Activated CD4-positive, alpha-beta T cell treated with anti-CD3 and anti-CD28 coated beads, Interleukin-2, amount 50 U/mL, for 48 hours (primary cell): ENCODE measurements at places on chromosomes 6 and 20.

DNA sequence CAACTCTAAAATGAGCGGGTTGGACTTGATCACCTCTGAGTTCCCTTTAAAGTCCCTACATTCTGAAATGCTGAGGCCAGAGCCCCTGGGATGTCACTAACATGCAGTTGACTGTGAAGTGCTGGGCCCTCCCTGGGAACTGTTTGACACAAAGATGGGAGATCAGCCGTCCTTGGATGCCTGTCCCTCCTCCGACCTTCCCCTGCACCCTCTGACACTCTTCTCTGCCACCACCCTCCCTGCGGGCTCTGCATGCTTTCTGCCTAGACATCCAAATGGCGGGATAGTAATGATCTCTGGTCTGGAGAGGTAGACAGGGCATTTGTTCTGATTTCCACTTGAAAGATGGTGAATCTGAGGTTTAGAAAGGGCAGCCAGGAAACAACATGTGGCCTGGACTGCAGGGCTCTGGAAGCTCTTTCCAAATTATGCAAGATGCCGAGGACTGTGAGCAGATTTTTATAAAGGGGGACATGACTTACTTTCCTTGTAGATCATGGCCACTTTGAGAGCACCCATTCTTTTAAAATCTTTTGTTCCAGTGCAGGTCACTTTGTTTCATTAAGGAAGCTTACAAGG lies 113.2 kb downstream of the ZDHHC14 start:
- DNase-seq: no peak

DNA sequence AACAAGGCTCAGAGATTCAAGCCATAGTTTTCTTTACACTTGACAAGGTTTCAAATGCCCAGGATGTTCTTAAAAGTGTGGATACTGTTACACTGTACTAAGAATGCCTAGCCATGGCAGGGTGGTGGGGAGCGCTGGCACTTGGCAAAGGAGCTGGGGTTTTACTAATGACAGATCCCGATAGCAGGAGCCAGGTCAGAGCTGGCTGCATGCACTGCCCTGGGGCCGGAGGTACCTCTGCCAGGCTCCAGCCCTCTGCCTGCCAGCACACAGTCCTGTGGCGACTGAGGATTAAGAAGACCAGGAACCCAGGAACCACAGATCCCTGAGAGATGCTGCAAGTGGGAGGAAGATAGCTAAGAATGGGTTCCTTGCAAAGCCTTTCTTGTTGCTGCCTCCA lies 260.3 kb downstream of the ALDH8A1 start:
- DNase-seq: no peak

DNA sequence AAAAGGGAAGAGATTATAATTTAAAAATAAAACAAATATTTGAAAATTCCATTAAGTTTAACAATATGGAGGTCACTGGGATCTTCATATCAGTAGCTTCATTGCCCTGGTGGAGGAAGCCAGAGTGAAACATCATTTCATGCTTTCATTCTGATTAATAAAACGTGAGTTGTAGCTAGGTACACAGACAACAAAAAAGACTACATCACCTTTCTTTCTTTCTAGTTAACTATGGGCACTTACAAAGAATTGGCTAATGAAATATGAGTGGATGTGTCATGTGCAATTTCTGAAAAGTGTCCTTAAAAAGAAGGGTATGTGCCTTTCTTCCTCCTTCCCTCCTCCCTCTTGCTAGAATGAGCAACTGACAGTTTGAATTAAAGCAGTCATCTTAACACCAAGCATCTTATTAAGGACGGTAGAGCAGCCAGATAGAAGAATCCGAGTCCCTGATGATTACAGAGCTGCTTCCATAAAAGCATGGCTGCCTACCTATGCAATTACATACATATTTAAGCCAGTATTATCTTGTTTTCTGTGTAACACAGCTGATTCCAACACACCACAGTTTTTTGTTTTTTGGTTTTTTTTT lies 3.4 kb downstream of the SERAC1 start:
- no peak for DNase-seq

- no peak for DNase-seq
Measured at GRCh38 chr6:116087437-116088027, 13.1 kb upstream of the NT5DC1 start.

DNA sequence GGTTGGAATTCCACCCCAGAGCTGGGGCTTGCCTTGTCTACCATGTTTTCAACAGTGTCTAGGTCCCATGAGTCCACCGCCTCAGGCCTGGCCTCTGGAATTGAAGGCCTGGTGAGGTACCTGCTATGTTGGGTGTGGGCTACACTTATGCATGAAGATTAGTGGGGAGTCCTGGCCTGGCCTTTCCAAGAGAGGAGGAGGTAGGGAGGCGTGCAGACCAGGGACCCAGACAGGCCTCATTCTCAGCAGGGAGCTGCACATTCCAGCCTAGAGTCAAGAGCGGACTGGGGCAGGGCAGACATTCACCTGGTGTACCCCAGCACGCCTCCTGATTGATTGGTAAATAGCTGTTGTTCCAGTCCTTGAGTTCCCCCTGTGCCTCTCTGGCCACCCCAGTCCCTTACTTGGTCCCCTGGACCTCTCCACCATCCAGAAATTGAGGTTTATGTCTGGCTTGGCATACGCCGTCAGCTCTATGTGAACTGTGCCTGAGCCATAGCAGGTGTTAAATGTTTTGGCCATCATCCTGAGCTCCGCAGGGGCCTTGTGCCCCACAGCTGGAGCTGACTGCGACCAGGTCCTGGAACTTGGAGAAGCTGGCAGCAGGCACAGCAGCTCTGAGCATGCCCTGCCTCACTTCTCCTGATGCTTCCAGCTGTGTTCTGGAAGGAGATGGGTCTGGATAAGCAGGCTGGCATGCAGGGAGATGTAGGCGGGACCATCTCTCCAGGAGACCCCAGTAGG lies 8.2 kb upstream of the VEGFA start:
- DNase-seq: no peak

GRCh38 chr6:3549314-3549940 lies 92.6 kb upstream of the SLC22A23 start:
- no peak for DNase-seq

DNA sequence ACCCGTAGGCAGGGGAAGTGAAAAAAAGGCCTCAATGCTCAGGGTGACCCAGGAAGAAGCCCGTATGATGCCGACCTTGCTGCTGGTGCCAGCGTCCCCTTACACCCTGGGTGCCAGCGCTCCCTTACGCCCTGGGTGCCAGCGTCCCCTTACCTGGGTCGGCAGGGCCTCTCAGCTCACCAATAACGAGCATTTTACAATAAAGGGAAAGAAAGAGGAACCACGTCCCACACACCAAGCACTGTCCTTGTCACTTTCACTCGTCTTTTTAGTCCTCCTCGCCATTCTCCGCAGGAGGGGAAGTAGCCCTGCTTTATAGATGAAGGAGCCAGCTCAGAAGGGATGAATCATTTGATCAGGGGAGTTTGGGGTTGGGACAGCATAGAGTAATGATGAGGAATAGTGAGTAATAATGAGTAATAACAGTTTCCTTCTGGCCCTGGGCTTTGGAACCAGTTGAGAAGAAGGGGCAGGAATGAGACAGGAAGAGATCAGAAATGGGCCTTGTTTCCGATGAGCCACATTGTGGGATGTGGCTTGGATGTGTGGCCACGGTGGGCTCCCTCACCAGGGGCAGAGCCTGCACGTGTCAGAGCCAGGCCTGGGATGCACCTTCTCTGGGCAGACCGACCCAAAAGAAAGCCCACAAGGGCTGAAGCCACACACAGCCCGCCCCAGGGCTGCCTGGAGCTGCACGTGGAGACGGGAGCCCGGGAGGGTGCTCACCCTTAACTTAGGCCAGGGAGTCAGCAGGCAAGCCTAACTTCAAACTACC lies 75.7 kb downstream of the SYNJ2 start:
- DNase-seq: peak; percentile 70

GRCh38 chr20:23350904-23351838 lies 580 bp downstream of the NXT1 start:
- peak; percentile 74 for DNase-seq

- DNase-seq: no peak
Measured at GRCh38 chr6:54598787-54599313, 247.7 kb upstream of the FAM83B start.

DNA sequence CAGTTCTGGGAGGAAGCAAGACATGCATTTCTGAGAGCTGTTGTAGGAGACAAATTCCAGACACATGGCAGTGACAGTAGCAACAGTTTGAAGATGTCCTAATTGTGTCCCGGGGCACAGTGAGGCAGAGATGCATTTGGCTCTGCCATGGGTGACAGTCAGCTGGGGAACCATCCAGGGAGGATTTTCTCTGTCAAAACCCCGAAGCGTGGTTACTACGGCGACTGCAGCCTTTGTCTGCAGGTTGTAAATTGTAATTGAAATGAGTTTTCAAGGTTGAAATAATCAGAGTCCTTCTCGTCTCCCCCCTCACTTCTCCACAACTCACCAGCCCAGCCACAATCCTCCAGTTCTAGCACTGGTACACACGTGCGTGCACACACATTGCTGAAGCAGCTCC lies 100.1 kb downstream of the GRM4 start:
- no peak for DNase-seq

GRCh38 chr20:44106615-44107014 lies 80.4 kb downstream of the JPH2 start:
- DNase-seq: no peak

GRCh38 chr6:35008858-35009257 lies 119.8 kb downstream of the ANKS1A start:
- DNase-seq: no peak

GRCh38 chr20:62327726-62328495 lies 25.1 kb downstream of the ADRM1 start:
- DNase-seq: no peak

DNA sequence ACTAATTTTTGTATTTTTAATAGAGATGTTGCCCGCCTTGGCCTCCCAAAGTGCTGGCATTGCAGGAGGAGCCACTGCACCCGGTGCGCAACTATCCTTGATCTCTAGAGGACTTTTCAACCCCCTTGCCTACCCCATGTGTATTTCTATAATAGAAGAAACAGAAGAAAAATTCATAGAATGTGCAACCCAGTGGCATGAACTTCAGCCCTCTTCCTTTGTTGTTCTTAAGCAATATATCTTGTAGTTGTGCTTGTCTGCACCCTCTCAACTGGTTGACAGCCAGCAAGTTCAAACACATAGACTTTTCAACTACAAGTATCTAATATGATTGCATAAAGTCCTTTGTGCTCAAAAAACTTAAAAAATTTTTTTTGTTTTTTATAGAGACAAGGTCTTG lies 72.3 kb upstream of the NCOA3 start:
- no peak for DNase-seq

GRCh38 chr6:166223079-166223478 lies 55.4 kb upstream of the TBXT start:
- DNase-seq: no peak

GRCh38 chr6:131694832-131695426 lies 6.3 kb downstream of the OR2A4 start:
- peak; percentile 48 for DNase-seq

GRCh38 chr20:17934141-17934862 lies 34.3 kb downstream of the SNX5 start:
- DNase-seq: no peak

- DNase-seq: no peak
Measured at GRCh38 chr20:13507646-13508045, 131.1 kb downstream of the TASP1 start.

DNA sequence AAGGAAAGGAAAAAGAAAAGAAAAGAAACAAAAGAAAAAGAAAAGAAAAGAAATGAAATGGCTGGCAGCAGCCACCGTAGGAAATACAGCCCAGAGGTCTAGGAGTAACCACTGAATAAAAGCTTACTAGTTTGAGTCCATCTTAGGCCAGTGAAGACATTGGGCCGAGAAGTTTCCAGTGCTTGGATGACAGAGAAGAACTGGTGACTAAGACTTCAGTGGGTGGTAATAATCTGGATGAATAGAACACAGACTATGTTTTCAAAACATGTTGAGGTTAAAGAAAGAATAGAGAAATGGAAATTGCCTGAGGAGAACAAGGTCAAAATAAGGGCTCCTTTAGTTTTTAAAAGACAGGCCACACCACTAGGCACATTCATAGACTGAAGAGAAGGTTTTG lies 198.8 kb downstream of the ATXN1 start:
- no peak for DNase-seq

DNA sequence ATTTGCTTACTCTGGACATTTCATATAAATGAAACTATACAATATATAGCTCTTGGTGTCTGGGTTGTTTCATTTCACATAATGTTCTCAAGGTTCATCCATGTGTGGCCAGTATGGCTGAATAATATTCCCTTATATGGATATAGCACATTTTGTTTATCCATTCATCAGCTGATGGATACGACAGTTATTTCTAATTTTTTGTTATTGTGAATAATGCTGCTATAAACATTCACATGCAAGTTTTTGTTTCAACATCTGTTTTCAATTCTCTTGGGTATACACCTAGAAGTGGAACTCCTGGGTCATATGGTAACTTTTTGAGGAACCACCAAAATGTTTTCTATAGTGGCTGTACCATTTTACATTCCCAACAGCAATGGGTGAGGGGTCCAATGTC lies 101.1 kb downstream of the CDK19 start:
- no peak for DNase-seq

- no peak for DNase-seq
Measured at GRCh38 chr6:15088904-15089568, 156.8 kb upstream of the JARID2 start.

- peak; percentile 55 for DNase-seq
Measured at GRCh38 chr6:107712665-107713551, 111.2 kb downstream of the SCML4 start.

- DNase-seq: no peak
Measured at GRCh38 chr6:103273048-103273447, 1586.7 kb downstream of the HACE1 start.

GRCh38 chr6:162613310-162613709 lies 114.3 kb downstream of the PRKN start:
- no peak for DNase-seq

DNA sequence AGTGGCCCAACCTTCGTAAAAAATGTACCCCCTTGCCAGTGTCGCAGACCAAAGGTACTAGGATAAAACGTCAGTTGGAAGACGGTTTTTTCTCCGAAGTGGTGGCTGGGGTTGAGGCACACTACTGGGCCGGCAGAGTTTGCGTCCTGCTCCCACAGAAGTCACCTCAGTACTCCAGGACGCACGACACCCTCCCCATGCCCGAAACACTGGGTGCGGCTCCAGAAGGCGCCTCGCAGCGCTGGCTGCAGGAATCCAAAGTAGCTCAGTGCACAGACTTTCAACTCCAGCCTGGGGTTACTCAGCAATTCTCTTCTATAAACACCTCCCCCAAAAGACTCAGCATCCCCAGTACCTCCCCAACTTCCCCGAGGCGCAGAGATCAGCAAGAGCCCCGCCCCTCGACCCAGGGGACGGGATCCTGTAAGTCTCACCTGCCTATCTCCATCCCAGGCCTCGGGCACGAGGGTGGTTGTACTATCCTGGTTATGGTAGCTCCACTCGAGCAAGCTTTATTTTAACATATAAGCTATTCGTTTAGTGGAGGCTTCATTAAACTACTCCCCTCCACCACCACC lies 88.2 kb downstream of the ZFP64 start:
- peak; percentile 24 for DNase-seq

DNA sequence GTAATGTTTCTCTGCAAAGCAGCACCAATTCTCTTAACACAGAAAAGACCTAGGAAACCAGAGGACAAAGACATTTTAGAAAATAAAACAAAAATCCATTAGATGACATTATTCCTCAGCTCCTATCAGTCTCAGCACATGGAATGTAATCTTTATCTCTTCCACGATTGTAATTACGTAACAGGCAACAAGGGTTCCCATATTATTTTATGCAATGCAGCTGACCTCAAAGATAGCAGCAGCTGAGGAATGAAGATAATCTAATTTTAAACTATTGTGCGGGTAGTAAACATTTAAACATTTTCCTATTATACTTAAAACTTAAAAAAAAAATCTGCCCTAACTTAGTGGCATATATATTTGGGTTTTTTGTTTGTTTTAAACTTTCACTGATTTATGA lies 33.0 kb upstream of the PTCHD4 start:
- DNase-seq: no peak

GRCh38 chr20:50272030-50272723 lies 81.5 kb downstream of the CEBPB start:
- no peak for DNase-seq
